ACHN (cell line): ENCODE measurements at places on chromosomes 1 and 21.

GRCh38 chr1:41758904-41759548, 159.7 kb downstream of the HIVEP3 start:
- no peak for DNase-seq

GRCh38 chr1:26324550-26324949, 6.8 kb downstream of the CD52 start:
- DNase-seq, result no peak

GRCh38 chr1:154849645-154850131, 20.4 kb downstream of the KCNN3 start:
- no peak for DNase-seq

GRCh38 chr1:163054181-163054591, 15.0 kb upstream of the RGS4 start:
- DNase-seq, result no peak

- no peak for DNase-seq
These were observed 1.9 kb downstream of the NLRP3 start for GRCh38 chr1:247417831-247418230.

DNA sequence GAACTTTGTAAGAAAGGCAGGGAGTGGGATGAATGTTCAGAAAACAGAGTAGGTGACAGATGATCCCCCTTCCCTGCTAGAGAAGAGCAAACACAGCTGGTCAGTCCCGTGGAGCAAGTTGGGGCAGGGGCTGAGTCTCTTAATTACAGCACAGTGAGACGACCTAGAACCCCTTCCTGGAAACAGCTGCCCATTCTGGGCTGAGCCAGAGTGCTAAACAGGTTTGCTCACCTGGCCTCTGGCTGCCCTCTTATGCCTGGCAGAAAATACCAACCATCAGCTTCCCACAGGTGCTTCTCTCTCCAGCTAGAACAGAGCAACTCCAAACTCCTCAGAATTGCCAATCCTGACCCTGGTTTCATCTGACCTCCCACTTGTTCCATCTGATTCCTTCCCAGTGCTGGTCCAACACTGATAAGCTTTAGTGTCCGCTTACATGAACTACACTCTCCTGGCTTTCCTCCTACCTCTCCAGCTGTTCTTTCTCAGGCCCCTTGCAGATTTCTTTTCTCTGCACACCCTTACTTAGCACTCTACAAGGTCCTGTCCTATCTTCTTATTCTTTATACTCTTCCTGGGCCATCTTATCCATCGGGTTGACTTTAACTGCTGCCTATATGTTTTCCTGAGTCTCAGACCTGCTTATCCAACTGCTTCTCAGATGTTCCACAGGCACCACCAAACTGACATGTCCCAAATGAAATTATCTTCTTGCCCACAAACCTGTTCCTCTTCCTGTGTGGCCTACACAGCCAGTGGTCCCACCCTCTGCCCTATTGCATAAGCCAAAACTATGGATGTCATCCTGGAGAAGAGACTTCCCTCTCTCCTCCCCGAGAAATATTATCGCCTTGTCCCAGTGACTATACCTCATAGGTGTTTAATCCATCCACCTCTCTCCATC, 22.6 kb upstream of the COL9A2 start:
- DNase-seq, result no peak

- DNase-seq, result no peak
These were observed 47.9 kb downstream of the CAPN9 start for GRCh38 chr1:230794871-230795605.

DNA sequence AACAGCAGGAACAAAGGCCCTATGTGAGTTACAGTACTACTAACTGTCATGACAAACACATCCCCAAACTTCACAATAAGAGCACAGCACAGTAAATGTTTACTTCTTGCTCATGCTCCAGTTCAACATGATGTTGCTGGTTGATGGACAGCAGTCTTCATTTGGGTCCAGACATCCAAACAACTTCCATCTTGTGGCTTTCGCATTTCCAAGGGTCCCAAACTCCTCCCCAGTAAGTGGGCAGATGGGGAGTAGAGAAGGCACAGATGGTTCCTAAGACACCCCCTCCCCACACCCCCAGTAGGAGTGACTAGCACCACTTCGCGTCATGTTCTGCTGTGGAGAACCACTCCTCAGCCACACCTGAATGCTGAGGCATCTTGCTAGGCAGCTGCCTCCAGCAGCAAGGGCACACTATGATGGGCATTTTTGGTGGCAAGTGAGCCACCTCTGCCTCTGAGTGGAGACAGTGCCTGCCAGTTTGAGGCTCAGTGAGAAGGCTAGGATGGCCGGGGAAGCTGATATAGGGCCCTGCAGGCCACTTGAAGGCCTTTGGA, 32.7 kb upstream of the CD2 start:
- DNase-seq, result no peak

DNA sequence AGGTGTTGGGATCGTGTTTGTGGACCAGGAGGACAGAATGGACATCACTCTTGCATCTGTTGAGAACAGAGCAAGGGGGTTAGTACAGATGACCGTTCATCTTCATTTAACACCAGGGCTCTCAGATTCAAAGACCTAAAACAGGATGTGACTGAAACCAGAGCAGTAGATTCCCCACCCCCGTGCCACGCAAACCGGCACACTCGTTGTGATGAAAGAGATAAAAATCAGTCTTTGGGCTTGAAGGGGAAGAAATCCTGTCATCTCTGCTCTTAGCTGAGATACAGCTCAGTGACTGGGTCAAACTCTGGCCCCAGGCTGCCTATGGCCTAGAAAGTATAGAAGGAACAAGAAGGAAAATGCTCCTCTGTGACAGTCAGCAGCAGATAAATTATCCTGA, 146.2 kb upstream of the KRTAP19-8 start:
- DNase-seq, result no peak

DNA sequence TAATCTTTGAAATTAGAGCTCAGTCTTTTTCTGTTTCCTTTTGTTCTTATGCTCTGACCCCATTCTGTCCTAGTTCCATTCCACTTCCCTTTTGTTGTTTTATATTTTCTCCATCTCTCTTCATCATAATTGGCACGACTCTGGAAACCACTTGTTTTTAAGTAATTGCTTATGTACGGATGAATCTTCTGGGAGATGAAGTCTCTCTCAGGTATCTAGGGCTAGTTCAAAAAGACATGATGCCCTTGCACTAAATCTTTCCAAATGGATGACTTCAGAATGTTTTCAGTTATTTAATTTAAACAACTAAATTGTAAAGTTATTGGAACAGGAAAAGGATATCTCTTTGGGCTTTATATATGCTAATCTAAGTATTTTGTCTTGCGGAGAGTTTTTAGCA, at the start of gene OR6F1:
Gene OR6F1 (minus strand): TSS at position 101 of the 400 bp plus-strand sequence. CDS start 3,891 bp downstream, outside the sequence.
- no peak for DNase-seq

GRCh38 chr1:26412180-26412840, 1.7 kb downstream of the LIN28A start:
- no peak for DNase-seq

DNA sequence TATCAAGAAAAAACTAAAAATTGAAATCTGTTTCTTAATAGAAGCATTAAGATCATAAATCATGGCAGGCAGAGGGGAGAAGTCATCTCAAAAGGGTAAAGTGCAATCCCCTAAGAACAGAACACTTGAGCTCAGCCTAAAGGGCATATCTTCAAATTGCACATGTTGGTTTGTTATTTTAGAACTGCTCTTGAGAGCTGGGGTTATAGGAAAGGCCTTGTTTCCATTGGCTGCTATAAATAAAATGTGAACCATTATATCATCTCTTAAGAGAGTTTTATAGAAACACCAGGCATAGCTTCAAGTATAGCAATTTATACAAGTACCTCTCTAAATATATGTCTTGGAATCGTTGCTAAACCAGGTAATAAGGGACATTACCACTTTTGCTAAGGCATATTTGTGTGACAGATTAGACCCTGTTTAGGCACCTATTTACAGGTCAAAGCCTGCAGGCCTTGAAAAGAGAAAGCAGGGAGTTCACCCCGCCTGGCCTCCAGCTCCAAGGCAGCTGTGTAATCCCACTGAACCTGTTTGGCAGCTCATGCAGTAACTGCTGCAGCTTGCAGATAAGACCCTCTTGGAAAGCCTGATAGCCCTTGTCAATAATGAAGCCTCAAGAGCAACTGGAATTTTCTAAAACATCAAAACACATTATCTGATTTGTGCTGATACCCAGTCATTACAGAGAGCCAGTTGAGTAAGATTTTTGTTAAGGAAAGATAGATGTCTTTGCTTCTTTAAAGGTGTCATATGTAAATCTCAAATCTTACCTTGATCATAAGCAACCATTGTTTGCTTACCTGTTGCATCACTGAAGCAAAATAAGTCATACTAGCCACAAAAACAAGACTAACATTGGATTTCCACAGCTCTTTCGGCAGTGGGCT, 24.2 kb upstream of the SYDE2 start:
- DNase-seq, result no peak

DNA sequence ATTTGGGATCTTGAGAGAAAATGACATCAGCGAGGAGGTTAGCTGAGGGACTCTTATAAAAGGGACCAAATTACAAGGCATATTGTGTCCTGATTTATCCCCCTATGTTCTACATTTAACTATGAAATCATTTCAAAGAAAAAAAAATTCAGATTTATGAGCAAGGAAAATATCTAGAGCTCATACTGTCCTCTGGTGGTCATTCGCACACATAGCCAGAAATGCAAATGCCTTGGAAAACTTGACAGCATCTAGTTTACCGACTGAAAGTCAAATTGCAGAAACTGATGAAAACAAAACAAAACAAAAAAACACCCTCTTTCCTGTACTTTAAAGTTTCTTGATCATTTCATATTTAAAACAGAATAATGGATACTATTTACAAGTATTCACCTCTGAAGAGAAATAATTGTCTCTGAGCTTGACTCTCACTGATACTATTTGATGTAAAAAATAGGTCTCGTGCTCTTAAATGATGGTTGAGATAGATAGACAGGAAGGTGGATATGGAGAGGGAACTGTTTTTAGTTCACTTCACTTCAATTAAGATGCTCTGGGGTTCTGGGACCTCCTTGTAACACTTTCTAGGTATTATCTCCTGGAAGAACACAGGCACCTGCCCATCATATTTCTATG, 253.8 kb downstream of the PCP4 start:
- DNase-seq, result peak; percentile 27

- DNase-seq, result no peak
These were observed 4.0 kb downstream of the HAO2 start for GRCh38 chr1:119372503-119373086.

DNA sequence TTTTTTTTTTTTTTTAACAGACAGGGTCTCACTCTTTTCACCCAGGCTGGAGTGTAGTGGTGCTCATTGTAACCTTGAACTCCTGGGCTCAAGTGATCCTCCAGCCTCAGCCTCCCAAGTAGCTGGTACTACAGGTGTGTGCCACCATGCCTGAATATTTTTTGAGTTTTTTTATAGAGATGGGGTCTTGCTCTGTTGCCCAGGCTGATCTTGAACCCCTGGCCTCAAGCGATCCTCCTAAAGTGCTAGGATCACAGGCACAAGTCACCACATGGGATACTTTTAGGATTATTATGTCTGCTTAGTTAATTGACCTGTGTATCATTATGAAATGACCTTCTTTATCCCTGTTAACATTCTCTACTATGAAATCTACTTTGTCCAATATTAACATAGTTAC, 38.0 kb downstream of the RASSF5 start:
- DNase-seq, result no peak

- no peak for DNase-seq
These were observed 132.2 kb upstream of the FOXD3 start for GRCh38 chr1:63190171-63190570.

- no peak for DNase-seq
These were observed 14.1 kb downstream of the IFFO2 start for GRCh38 chr1:18942340-18942739.

DNA sequence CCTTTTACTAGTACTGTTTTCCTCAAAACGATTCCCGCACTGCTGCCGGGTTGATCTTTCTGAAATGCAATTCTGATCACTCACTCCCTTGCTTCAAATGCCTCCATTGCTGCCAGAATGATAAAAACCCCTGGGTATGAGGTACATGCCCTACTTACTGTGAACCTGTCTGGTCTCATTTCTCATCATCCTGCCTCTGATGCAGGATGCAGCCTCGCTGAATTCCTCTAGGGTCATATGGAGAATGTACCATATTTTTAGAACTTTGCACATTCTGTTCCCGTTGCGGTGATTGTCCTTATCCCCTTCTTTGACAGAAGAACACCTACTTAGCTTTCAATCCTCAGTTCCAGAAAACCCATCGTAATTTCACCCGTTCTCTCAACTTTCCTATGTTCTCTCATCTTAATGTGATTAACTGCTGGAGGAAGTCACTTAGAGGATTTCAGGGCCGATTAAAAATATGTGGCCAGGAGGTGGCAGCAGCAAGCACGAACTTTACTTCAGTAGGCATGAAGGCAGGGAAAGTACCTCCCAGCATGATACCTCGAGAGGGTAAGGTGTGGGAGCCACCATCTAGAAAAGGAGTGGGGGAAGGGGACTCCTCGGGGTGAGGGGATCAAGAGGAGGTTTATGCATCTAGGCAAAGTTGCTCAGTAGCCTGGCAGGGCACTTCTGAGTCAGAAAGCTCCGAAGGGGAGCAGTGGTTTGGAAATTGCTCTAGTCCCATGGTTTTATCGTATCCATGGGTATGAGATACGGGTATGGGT, 361.5 kb upstream of the ZP4 start:
- DNase-seq, result peak; percentile 80

DNA sequence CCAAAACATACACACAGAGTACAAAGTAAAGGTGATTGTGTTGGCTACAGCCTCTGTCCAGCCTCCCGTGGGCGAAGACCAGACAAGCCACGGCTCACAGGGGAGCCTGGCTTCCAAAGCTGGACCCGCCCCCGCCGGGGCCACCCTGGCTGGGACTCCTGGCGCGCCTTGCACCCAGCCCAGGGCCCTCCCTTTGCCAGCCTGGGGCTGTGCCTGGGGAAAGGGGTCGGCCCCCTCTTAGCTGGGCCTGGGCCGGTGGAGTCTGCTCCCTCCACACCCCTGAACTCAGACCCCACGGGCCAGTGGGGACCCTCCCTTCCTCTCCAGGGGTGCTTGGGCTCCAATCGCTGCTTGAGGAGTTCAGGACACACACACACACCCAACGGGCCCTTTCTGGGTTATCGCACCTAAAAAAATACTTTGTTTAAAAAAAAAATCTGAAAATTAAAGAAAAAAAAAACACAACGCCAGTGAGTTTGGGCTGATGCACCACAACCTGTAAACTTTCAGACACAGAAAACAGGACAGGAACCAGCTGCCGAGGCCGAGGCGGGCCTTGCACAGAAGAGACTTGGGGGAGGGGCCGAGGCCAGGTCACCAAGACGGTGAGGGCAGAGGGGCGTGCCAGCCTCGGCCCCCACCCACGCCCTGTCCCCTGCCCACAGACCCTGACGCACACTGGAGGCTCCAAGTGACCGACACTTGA, 56.3 kb downstream of the KCNAB2 start:
- no peak for DNase-seq

DNA sequence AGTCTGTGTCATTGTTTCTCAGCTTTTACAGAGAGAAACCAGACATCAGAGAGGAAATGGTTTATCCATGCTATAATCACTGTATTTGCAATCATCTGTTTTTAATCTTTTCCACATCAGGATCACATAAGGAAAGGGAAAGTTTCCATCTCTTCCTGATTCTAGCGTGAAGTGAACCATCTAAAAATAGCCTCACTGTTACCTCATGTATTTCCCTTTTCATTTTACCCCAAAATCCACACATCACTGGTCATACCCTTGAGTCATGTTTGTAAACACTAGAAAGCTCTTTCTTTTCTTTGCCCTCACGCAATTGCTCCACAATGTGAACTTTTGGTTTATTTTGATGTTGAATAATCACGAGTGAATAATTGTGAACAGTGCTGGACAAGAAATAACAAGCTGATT, 146.0 kb downstream of the PLA2G4A start:
- no peak for DNase-seq

- DNase-seq, result no peak
These were observed 258.3 kb downstream of the MATN1 start for GRCh38 chr1:30465096-30465495.

GRCh38 chr1:60731321-60731720, 351.0 kb upstream of the NFIA start:
- DNase-seq, result no peak

GRCh38 chr1:61807606-61808140, 65.4 kb downstream of the PATJ start:
- DNase-seq, result no peak
